ENCODE measurements at places on chromosomes 13 and 19.

DNA sequence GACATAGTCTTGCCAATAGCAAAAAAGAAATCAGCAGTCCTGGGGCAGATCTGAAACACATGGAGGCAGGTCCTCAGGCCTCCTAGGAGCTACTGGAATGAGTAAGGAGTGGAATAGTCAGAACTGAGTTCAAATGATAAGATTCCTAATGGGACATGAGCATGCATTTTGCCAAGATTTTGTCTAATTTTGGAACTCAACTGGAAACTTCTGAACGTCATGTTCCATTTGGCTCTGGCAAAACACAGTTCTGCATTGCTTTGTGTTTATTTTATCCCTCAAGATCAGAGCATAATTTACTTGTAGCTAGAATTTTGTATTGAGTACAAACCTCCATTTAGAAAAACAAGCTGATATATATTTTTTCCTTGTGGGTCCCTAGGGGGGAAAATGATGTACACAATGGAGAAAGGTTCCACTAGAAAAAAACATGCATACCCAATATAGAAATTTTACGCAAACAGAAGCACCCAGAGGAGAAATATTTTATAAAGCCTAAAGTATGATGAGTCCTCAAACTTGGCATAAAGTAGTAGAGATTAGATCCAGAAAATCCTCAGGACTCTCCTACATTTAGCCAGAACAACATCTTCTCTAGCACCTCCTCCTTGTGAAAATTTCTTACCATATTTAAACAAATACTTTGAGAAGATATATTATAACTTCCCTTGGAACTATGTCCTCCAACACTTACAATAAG, 149.0 kb upstream of the SERP2 start:
- no peak for DNase-seq

DNA sequence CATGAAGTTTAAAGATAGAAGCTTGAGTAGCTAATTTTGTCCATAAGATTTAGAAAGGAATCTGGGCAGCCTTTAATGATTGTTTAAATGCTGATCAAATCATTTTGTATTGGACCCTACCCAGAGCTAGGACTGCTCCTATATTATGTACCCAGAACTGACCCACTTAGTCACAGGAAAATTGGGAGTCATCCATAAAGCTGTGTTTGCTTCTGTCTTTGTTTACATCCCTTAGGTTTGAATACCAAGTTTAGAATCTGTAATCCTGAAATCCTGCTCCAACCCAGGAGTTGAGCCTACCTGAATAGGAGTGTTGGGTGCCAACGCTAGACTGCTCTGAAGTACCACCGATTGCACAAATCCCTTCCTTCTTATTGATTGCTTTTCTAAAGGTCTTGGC, 23.8 kb downstream of the LCP1 start:
- no peak for DNase-seq

DNA sequence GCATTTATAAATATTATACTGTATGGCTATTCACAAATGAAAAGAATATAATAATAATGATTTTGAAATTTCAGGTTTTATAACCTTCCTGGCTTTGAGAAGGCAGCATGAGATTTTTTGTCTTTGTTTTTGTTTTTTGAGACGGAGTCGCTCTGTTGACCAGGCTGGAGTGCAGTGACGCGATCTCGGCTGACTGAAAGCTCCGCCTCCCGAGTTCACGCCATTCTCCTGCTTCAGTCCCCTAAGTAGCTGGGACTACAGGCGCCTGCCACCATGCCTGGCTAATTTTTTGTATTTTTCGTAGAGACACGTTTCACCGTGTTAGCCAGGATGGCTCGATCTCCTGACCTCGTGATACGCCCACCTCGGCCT, 64.1 kb downstream of the ZNF429 start:
- DNase-seq: peak; percentile 92

- no peak for DNase-seq
Observed at GRCh38 chr19:14459703-14460102, 15.5 kb downstream of the PTGER1 start.

GRCh38 chr13:106277484-106278154, 257.8 kb downstream of the EFNB2 start:
- no peak for DNase-seq

GRCh38 chr19:17863520-17864182, 3.9 kb downstream of the RPL18A start:
- no peak for DNase-seq

DNA sequence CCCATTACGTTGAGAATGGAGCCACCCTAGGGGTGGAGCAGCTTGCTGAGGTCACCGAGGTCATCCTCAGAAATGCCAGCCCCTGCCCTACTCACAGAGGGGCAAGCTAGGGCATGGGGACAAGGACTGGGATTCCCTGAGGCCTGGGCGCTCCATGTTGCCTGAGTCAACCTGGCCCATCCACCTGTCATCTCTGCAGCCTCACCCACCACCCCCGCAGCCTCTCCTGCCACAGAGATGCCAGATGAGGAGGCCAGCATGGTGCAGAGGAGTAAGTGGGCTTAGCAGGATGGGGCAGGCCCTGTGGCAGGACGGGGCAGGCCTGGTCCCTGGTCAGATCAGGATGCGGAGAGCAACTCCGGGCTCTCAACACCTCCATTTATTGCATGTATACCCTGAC, 9.5 kb downstream of the NKPD1 start:
- DNase-seq: no peak

DNA sequence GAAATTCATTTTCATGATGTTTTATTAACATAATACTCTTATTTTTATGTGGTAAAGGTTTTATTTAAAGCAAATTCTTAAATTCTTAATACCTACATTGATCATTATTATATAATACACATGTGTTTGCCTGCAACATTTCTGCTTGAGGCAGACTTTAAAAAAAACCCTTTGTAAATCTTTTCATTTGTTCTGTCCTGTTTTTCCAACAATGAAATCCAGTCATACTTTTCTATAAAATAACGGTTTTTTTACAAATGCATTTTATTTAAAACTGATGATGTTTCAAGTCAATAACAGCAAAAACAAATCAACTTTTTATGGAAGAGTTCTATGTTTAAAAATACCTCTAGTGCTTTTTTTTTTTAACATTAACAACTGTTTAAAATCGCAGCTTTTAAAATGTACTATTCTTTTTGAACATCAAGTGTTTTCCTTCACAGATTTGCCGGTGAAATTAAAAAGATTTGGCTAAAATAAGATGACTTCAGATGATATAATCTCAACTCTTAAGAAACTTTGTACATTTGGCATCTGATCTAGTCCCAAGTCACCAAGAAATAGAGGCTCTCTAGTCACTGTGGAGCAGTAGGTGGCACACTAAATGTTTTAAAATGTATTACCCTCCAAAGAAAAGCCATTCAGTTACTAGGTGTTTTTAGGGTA, 5.1 kb downstream of the POU4F1 start:
- no peak for DNase-seq

- peak; percentile 52 for DNase-seq
Observed at GRCh38 chr19:55209693-55210472, 582 bp upstream of the PTPRH start.

GRCh38 chr13:114090476-114090875, 41.9 kb downstream of the RASA3 start:
- DNase-seq: no peak

- DNase-seq: no peak
Observed at GRCh38 chr13:89458456-89458855, 1787.3 kb downstream of the SLITRK5 start.

DNA sequence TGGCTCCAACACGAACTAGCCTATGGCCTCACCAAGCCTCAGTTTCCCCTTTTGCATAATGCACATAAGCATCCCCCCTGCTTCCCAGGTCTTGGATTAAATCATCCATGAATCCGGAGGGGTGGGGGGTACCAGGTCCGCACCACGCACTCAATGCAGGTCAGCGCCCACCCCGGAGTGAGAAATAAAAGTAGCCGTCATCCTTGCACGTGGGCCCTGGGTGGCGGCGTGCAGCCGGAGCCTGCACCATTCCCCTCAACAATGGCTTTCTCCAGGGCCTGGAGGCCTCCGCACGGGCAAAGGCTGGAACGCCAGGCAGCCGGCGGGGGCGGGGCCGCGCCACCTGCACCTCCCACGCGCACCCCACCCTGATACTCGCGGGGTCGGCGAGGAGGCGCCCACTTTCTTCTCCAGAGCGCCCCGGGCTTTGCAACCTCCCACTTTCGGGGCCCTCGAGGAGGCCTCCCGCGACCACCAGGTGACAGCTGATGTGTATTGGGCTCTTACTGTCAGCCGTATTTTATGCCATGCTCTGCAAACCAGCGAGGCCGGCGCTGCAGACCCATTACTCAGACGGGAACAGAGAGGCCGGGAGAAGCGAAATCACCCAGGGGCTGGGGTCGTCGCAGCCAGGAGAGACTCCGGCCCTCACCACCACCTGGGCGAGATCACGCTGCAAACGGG, 767 bp upstream of the GADD45B start:
- DNase-seq: no peak

- no peak for DNase-seq
Observed at GRCh38 chr13:33994198-33994597, 176.2 kb downstream of the RFC3 start.

DNA sequence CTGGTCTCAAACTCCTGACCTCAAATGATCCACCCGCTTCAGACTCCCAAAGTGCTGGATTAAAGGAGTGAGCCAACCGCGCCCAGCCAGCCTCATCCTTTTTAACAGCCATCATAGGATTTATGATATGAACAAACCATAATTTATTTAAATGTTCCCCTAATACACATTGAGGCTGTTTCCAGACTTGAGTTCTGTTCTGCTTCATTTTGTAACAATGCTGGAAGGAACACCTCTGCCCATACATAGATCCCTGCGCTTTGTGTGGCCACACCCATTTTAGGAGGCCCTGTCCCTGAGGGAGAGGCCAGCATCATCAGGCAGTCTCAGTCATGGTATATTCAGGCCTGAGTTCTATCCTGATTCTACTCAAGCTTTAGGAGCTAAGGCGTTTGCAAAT, 35.9 kb downstream of the TPT1 start:
- no peak for DNase-seq

- no peak for DNase-seq
Observed at GRCh38 chr13:100138859-100139491, 50.1 kb downstream of the PCCA start.

DNA sequence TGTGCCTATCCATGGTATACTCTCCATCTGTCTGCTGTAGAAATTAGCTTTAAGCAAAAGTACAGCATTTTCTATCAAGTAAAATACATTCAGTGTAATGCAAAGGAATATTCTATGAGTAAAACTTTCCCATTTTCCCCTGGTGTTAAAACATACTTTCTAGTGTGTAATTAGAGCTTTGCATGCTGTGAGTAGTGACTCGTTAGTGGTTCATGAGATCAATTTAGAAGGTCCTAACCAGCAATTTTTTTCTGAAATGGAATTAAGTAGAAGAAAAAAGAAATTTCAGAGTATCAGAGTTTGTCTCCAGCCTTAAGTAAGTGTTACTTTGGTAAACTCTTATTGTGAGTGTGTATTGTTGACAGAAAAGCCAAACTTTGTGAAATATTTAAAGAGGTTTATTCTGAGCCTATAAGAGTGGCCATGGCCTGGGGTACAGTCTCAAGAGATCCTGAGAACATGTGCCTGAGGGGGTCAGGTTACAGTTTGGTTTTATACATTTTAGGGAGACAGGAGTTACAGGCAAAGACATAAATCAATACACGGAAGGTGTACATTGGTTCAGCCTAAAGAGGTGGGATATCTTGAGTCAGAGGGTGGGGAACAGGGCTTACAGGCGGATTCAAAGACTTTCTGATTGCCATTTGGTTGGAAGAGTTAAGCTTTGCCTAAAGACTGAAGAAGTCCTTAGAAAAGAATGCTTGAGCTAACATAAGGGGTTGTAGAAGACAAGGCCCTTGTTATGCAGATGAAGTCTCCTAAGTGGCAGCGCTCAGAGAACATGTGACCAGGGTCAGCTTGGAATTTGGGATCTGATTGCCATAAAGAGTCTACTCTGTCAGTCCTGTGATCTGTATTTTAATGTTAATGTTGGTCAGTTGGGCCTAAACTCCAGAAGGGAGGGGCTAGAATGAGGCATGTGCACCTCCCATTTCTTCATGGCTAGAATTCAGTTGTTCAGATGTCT, 25.5 kb downstream of the FAM187B start:
- DNase-seq: no peak
